ENCODE measurements at places on chromosomes 11 and 22. TPM values are rescaled to one million over a fixed set of nuclear protein-coding genes. Genes with fewer than 3 reads are reported as not detected.

- no peak for DNase-seq
Measured at GRCh38 chr22:38414009-38414395, 41.0 kb downstream of the KCNJ4 start.

The C11orf86 gene
- not detected for total RNA-seq

- DNase-seq = no peak
Measured at GRCh38 chr11:43689167-43689566, 8.6 kb downstream of the HSD17B12 start.

DNA sequence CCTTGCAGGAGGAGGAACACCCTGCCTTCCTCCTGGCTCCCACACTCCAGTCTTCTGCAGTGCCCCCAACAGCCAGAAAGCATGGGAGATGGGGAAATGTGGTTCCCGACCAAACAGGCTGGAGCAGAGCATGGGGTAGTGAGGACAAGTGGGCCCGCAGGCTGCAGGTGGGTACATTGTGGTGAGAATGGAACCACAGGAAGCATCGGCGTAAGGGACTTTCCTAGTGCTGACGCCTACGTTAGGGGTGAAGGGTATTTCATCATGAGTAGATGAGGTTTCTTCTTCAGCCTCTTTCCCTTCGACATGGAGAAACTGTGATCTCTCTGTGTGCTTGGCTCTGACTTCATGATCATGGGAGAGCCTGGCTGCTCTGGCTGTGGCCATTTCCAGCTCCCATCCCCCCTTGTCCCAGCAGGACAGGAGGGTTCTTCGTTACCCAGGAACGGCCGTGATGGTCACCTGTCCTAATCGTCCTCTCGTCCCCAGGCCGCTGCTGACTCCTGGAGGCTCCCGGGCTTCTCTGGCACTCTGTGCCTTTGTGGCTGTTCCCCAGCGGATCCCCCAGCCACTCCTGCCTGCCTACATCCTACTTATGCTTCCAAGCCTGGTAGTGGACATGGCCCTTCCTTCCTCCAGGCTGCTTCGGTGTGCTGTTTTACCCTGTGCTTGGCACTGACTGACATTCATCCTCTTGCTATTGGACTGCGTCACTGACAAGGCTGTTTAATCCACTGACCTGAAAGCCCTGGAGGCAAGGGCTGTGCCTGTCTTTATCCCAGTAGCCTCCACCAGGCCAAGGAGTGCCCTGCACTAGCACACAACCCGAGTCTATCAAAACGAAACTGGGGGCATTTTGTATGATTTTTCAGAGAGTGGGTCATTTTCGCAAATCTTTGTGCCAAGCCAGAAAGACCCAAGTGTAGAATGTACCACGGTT lies 65.2 kb upstream of the CECR2 start:
- DNase-seq = no peak

The ISX gene
- total RNA-seq = not detected

DNA sequence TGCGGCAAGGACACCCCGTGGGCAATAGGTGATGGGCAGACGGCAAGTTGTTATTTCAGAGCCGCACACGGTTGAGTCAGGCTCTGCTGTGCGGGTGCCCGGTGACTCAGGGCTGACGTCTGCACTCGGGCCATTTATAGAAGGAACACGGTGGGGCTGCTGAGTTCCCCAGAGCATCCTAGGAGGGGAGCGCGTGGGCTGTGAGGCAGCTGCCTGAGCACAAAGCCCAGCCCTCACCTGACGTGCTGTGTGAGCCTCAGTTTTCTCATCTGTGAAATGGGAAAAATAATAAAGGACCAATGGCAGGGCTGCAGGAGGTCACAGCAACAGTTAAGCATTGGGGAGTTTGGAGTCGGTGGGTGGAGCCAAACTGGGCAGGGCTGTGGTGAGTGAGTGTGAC lies 11.3 kb upstream of the RHOD start:
- no peak for DNase-seq

The GSTP1 gene
- 702 TPM for total RNA-seq

- DNase-seq = no peak
Measured at GRCh38 chr22:19331474-19331873, 40.0 kb upstream of the CLTCL1 start.

The BIK gene
- total RNA-seq = 1.7 TPM

GRCh38 chr11:60647087-60647486 lies 52.3 kb upstream of the MS4A8 start:
- DNase-seq = no peak

- DNase-seq = no peak
Measured at GRCh38 chr11:103591554-103591953, 444.9 kb upstream of the DDI1 start.

The DESI1 gene
- 16.0 TPM for total RNA-seq

The TECTA gene
- total RNA-seq = 1.1 TPM

- DNase-seq = no peak
Measured at GRCh38 chr11:109994907-109995306, 98.3 kb upstream of the ZC3H12C start.

The VSIG2 gene
- 2.0 TPM for total RNA-seq

DNA sequence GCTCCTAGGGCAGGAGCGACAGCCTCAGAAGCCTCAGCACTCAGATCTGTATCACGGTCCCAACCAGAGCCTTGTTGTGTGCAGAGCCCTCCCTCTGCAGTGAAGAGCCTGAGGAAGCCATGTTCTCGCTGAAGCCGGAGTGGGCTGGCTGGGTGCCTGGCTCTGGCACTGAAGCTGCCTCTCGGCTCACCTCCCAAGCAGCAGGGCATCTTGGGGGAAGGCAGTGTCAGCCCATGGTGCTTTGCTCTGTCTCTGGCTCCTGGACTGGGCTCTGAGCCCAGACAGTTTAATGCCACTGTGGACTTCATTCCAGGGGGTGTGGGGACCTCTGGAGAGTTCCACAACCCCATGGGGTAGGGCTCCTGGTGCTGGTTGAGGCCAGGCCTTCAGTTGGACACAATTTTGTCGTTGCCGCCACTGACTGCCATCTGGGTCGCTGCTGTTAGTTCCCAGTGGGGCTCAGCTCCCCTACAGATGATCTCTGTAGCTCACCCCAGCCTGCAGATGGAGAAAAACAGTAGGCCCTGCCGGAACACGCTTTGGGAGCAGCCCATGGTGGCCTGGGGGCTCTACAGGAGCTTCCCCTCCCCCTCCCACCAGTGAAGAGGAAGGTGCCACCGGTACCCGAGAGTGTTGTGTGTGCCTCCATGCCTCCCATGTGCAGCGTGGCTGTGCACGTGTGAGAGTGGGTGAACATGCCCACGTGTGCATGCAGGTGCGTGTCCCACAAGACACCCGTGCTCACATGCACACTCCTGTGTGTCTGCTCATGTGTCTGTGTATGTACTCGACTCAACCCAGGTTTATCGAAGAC lies 86.5 kb upstream of the B3GAT1 start:
- no peak for DNase-seq

DNA sequence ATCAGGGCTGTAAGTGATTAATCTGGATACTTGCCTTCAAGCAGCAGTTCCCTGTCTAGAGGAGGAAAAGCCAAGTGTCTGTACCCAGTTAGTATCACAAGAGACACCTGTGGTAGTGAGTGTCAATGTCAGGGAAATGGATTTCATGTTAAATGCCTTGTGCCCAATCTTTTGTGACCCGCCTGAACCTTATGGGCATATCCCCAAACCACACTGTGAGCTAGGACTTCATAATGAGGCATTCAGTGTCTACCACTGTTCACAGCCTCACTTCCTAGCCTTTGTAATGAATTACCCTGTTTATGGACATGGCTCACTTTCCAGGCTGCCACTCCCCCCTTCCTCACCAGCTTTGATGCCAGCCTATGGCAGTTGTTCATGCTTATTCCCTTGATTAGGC lies 125.1 kb downstream of the TRIM44 start:
- DNase-seq = no peak

The OAF gene
- total RNA-seq = 97.4 TPM

The CDKN1C gene
- 314 TPM for total RNA-seq

DNA sequence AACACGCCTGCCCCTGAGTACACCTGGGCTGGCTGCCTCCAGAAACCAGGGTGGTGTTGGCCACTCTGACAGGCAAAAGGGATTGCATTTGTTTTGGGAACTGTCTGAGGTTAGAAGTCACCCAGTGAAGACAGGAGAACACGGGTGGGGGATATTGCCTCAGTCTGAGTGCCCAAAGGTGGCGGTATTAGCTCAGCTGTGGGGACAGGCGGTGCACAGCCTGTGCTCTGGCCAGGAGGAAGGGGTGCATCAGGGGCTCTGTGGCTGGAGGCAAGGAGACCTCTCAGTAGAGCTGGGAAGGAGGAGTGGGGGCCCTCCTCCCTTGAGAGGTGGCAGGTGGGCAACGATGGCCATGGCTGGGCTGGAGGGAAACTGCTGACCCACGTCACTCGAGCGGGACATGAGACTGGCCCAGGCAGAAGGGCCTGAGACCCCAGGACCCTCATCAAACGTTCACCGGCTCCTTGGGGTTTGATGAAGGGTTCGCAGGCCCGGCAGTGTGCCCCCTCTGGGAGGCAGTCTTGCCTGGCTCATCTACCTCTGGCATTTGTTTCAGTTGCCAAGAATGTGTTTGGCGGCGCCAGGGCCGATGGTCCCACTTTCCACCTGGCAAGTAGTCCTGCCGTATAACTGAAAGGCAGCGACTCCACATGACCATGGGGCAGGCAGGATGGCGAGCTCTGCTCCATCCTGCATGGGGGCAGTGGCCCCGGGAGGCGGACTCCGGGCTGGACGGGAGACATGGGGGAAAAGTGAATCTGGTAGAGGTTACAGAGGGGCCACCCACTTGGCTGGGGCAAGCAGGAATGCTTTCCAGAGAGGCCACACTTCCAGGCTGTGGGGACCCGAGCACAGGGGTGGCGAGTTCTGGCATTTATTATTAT lies 52.8 kb upstream of the SMIM38 start:
- no peak for DNase-seq

- DNase-seq = no peak
Measured at GRCh38 chr11:106999196-106999595, 19.1 kb downstream of the GUCY1A2 start.

- no peak for DNase-seq
Measured at GRCh38 chr11:107446822-107447431, 10.7 kb downstream of the CWF19L2 start.

The PYGM gene
- 2.1 TPM for total RNA-seq

The OR52N4 gene
- total RNA-seq = not detected

GRCh38 chr22:38345782-38346181 lies 28.5 kb upstream of the CSNK1E start:
- DNase-seq = no peak

DNA sequence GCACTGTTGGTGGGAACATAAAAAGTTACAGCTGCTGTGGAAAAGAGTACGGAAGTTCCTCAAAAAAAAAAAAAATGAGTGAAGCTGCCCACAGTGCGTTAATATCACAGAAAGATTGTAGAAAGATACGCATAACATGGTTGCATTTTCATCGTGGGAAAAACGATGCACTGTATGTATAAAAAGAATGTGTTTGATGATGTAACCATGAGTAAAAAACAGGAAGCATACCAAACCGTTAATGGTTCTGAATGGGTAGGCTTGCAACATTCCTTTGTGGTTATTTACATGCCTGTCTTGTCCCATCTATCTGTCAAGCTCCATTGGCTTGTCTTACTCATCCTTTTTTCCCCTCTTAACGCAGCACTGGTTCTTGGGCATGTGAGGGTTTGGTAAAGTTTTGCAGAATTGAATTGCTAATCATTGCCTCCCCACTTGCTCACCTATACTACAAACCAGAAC lies 33.8 kb upstream of the DKK3 start:
- DNase-seq = no peak

The GP1BB gene
- total RNA-seq = 0.88 TPM

The APOBEC3B gene
- 2.2 TPM for total RNA-seq

DNA sequence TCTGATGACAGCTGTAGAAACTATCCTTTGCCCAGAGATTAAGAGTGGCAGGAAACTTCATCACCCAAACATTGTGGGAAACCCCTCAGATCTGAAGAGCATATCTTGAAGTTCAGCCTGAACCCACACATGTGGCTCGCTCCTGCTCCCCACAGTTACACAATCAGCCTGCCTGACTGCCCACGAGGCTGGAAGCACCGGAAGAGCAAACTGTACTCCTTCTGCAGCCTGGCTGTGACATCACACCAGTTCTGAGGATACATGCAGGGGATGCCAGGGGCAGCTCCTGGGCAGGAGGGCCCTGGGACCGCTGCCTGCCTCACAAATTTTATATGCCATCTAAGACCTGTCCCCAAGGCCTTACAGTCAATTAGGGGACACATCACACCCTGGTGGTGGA lies 444.4 kb downstream of the BUD13 start:
- DNase-seq = no peak

- DNase-seq = peak; percentile 96
Measured at GRCh38 chr22:17830043-17830961, 56.0 kb upstream of the BID start.

GRCh38 chr11:121688055-121688491 lies 235.3 kb upstream of the SORL1-AS1 start:
- DNase-seq = no peak

- no peak for DNase-seq
Measured at GRCh38 chr11:125317416-125317815, 152.9 kb downstream of the PKNOX2 start.

GRCh38 chr11:1761857-1762536 lies 1.7 kb downstream of the CTSD start:
- DNase-seq = no peak

- DNase-seq = no peak
Measured at GRCh38 chr22:43824724-43825420, 12.8 kb upstream of the EFCAB6 start.

- no peak for DNase-seq
Measured at GRCh38 chr11:133832991-133833897, 12.1 kb downstream of the SPATA19 start.

The USP2 gene
- total RNA-seq = 18.7 TPM

All from omental fat pad (tissue), 4 donors.